ENCODE measurements at places on chromosomes 3 and 15.

DNA sequence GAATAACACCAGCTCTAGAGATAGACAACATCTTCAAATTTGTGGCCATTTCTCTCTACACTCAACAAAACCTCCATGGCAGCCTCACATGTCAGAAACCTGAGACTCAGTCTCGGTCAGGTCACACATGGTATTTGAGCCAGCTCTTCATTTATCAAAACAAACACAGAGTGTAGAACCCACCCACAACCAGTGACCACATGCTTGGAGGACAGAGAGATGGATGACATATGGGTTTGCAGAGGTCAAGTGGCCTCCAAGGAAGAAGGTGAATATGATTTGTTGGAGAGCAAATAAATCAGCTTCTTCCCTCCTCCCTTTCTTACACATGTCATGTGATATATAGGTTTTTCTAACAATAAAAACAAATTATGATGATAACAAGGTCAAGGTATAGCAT lies 278.1 kb upstream of the LRTM1 start:
- DNase-seq: no peak

GRCh38 chr15:101351736-101352135 lies 56.7 kb upstream of the SNRPA1 start:
- DNase-seq: no peak

- DNase-seq: no peak
Measured at GRCh38 chr15:67512140-67512539, 8.8 kb upstream of the C15orf61 start.

- DNase-seq: no peak
Measured at GRCh38 chr3:35772381-35773015, 133.2 kb downstream of the ARPP21 start.

GRCh38 chr3:106083207-106083606 lies 214.4 kb upstream of the CBLB start:
- no peak for DNase-seq

- no peak for DNase-seq
Measured at GRCh38 chr3:194237110-194237509, 101.2 kb downstream of the HES1 start.

GRCh38 chr15:67059127-67059553 lies 6.3 kb upstream of the SMAD3 start:
- DNase-seq: no peak

- DNase-seq: no peak
Measured at GRCh38 chr3:112053229-112053628, 18.7 kb downstream of the TMPRSS7 start.

DNA sequence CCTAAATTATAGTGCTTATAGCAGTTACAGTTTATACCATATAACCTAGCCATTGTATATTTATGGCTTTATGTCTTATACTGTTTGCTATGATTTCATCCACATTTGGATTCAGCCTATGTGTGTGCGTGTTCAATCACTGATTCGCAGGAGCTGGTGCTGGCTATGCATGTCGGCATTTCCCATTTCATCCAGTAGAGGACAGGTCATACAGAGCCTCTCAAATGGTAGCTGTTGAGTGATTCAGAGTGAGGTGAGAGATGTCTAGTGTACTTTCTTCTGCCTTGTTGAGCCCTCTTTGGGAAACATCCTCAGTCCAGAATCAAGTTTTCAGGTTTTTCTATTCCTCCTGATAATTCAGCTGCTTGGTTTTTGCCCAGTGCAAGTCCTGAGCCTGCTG lies 76.1 kb downstream of the FRMD4B start:
- peak; percentile 52 for DNase-seq

- no peak for DNase-seq
Measured at GRCh38 chr3:42662813-42663535, 9.5 kb downstream of the ZBTB47 start.

DNA sequence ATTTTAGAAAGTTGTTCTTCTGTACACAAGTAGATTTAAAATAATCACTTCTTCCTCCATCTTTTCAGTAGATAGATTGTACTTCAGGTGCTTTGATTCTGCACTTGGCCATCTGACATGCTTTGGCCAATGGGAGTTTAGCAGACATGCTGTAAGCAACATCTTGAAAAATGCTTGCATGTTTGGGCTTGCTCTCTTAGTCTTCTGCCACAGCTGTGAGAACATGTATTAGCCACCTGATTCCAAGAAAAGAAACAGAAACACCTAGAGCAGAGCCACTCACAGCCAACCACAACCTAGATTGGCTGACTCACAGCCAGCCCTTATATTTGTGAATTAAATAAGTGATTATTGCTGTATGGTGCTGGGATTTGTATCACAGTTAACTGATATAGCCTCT lies 70.2 kb upstream of the GADL1 start:
- DNase-seq: no peak

- DNase-seq: no peak
Measured at GRCh38 chr3:51945031-51945840, 3.1 kb downstream of the PARP3 start.

DNA sequence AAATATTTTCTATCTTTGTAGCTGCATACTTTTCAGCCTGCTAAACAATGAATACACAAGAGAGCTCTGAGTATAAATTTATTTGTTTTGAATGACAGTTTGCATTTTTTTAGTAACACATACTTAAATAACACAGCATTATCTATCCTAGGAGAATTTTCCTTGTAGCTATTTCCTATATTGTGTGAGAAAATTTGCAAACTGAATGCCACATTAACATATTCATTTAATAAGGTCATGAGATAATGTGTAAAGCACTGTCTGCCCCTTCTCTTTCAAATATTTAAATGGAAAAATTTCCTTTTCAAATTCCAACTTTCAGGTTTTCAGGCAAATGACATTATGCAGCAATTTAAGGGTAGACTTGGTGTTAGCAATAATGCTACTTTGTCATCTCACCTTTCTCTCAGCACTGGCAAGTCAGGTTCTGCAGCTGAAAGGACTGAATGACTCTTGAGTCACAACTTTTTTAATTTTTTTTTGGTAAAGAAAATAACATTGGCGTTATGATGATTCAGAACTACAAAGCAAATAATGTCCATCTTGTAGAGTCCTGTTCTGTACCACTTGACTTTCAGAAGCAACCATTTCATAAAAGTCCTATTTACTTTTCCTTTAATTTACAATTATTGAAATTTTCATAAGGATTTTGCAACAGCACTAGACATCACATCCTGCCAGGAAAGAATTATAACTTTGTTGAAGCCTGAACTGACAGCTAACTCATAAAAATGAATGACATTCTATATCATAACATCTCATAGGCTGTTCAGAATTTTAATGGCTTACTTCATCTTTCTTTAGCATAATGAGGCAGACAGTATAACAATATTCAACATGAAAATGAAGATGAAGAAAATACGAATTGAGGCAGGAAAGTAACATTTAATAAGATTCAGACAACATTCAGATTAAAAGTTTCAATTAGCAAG lies 681.6 kb upstream of the SEMA6D start:
- DNase-seq: no peak

GRCh38 chr3:12658593-12659058 lies 5.3 kb downstream of the RAF1 start:
- DNase-seq: peak; percentile 82

DNA sequence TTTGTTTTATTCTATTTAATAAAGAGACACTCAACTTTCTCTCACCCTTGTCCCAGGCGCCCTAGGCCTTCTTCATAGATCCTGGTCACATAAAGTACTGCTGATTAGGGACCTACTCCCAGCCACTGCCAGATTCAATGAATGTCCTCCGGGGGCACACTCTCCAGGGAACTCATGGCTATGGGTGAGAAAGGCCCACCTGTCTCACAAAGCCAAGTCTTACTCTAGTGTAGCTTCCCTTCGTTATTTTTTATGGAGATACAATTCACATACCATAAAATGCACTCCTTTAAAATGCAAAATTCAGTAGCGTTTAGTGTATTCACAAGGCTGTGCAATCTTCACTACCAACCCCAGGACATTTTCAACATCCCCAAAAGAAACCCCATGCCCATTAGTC lies 87.8 kb downstream of the ADCY5 start:
- DNase-seq: no peak

DNA sequence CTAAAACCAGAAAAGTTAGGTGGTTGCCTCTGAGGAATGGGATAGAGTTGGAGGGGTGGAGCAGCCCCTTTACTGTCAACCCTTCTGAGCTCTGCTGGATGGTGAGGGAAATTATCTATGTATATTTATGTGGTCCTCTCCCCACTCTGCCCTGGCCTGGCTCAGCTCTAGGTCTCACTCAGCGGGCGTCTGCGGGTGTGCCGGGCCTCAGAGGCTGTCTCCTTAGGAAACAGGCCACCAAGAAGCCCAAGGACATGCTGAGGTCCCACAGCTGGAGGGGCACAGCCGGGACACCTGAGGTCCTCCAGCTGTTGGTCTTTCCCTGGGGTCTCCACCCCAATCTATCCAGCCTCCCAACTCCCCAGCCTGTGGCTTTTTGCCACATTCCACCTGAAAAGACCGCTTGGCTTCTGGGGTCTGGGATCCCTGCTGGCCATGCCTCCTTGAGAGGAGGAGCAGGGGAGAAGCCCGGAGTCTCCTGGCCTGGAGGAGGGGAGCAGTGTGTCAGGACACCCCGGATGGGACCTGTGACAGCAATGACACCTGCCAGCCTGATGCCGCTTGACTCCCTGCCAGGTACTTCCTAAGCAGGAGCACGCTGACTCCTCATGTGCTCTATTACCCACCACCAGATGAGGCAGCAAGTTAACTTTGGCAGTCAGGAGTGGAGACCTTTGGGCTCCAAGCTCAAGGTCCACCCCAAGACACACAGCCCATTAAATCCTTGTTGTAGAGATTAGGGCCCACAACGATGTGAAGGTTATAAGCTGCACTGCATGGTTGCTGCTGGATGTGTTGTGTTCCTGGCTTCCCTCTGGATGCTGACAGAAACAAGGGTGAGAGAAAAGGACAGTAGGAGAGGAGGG lies at the start of gene SLC28A1:
TSS of gene SLC28A1 (plus strand) at position 747 of the 866 bp plus-strand sequence. CDS start 3,099 bp downstream, outside the sequence.
- DNase-seq: no peak

DNA sequence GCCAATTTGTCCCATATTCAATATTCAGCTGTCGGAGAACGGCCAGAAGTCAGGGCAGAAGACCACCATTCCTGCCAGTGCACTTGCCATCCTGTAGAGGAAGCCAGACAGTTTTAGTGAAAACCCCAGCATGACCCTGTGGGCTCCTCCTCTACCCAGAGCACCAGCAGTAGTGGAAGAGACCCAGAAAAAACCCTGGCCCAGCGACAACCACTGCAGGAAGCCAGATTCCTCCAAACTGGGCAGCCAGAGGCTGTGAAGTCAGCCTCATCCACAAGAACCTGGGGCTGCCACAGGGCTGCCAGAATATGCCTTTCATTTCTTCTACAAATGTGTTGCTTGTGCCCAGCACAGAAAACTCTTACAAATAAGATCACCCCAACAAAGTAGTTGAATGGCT lies 67.3 kb downstream of the HMCES start:
- no peak for DNase-seq

DNA sequence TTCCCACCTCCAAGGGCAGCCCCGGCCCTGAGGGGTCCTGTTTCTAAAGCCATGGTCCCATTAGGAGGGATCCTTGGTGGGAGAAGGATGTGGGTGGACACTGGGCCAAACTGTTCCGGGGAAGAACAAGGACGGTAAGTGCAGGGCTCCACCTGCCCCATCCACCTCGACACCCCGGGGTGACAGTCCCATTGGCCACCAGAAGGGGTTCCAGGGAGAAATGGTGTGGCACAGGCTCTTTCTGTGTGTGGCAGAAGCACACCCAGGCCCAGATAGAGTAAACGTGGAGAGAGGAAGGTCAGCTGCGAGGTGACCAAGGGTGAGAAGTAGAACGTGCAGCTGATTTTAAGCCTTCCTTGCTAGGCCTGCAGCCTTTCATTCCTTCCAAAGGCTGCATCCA lies 12.0 kb downstream of the TKT start:
- no peak for DNase-seq

GRCh38 chr3:174863488-174863887 lies 4.4 kb downstream of the NAALADL2 start:
- DNase-seq: peak; percentile 14

GRCh38 chr15:67225336-67225735 lies 29.1 kb downstream of the AAGAB start:
- DNase-seq: peak; percentile 65

DNA sequence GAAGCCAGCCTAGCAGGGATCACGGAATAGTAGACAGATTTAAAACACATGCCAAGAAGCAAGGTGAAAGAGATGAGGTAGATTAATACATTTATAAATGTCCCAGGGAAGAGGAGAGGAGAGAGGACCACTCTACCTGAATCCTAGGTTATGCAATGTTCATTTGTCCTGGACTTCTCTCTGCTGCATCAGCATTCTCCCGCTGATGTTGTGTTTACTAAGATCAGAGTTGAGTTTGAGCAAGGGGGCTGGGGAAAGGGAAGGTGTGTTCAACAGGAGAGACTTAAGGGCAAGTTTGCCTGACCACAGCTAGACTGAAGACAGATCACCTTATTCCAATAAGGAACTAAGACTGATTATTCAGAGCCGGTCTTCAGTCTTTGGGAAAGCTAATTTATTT lies 1.1 kb upstream of the KPNA1 start:
- no peak for DNase-seq

- DNase-seq: peak; percentile 27
Measured at GRCh38 chr15:80456517-80457492, 52.6 kb downstream of the ARNT2 start.

- no peak for DNase-seq
Measured at GRCh38 chr15:70566047-70566835, 197.1 kb downstream of the UACA start.

- no peak for DNase-seq
Measured at GRCh38 chr15:31357148-31357547, 30.5 kb downstream of the KLF13 start.

DNA sequence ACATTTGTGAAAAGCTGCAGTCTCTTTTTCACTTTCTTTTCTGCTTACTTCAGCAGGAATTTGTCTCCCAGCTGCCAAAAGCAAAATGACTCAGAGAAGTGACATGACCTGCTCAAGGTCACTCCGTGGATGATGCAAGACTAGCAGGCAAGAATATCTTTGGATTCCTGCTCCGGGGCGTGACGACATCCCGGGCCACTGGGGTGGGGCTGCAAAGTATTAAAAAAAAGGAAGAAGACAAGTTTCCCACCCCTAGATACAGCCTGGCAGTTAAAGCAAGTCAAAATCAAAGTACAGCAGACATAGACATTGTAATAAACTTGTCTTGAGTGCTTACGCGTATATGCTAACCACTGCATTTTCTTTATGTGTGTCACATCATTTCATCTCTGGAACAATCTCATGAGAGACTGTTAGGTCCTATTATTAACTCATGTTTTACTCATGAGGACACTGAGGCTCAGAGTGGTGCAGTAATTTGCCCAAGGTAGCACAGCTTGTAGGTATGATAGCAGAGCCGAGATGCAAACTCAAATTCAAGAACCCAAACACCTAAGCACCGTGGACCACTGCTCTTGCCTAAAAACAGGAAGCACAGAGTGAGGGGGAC lies 485.2 kb upstream of the PROK2 start:
- DNase-seq: peak; percentile 83
